ENCODE measurements at places on chromosomes 4 and X.

GRCh38 chr4:21454201-21454600 is 494.4 kb downstream of the KCNIP4 start:
- no peak for DNase-seq

DNA sequence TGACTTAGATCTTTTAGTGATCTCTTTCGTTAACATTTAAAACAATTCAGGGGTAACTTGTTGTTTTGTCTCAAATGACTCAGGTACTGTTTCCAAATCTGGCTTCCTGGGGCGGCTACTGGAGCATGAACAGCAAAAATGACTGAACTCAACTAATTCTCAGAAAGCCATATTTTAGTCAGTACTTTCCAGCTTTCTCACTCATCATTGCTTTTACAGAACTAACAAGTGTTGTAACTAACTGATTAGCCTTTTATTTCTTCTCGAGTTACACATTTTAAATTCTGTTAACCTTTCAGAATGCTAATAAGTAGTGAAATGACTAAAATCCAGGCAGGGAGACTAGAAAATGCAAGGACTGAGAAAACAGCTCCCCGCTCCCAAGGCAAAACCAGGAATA is 55.3 kb downstream of the JADE3 start:
- DNase-seq: no peak

GRCh38 chr4:30725562-30725961 is 5.4 kb downstream of the PCDH7 start:
- DNase-seq: no peak

DNA sequence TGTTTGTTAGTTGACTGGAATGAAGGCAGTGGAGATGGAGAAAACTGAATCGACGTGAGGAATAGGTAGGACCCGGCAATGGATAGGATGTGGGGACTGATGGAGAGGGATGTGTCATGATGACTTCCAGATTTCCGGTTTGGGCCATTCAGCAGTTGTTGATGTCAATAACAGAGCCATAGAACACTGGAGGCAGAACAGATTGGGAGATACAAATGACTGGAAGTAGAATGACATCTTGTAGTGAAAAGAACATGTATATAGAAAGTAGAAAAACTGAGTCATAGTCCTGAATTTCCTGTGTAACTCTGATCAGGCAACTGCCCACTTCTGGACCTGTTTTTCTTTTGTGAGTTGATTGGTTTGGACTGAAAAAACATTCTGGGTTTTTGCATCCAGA is 24.5 kb downstream of the CETN2 start:
- no peak for DNase-seq

- no peak for DNase-seq
Measured at GRCh38 chrX:85569686-85570085, 190.2 kb upstream of the POF1B start.

DNA sequence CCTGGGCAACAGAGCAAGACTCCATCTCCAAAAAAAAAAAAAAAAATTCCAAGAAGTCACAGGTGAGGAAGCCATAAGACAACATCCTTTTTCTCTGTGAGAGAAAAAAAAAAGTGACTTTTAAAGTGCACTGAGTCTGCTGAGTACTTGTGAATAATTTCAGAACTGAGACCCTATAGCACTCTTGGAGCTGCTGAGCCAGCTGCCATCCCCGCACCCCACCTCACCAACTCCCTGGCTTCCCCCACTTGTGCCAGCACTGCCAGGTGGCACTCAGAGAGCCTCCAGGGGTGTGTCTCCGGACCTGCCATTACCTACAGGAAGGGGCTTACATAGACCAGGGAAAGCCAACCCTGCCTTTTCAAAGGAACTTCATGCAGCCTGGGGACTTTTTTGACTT is 39.2 kb upstream of the HS3ST1 start:
- DNase-seq: no peak

- DNase-seq: no peak
Measured at GRCh38 chrX:111608724-111609123, 72.2 kb upstream of the ALG13 start.

GRCh38 chr4:73068491-73069337 is 802 bp downstream of the COX18 start:
- DNase-seq: no peak

GRCh38 chrX:34565981-34566380 is 91.1 kb downstream of the TMEM47 start:
- DNase-seq: no peak

- no peak for DNase-seq
Measured at GRCh38 chr4:24693636-24694035, 101.7 kb upstream of the SOD3 start.

DNA sequence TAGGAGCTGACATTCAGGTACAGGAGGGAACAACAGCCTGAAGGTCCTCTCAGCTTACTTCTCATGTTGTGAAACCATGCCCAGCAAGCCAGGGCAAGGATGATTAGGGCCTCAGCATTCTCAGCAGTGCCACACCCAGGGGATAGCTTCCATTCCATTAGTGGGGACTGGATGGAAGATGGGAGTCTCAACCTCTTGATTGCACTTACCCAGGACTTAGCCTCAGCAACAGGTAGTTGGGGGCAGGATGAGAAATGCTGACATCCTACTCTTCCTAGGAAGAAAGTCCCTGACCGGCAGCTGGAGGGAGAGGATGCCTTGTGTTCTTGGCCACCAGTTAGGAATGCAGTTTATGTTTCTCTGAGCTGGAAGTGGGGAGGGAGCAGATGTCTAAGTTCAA is 8.8 kb upstream of the BEX3 start:
- no peak for DNase-seq

- DNase-seq: no peak
Measured at GRCh38 chr4:137312257-137312656, 220.0 kb downstream of the PCDH18 start.

DNA sequence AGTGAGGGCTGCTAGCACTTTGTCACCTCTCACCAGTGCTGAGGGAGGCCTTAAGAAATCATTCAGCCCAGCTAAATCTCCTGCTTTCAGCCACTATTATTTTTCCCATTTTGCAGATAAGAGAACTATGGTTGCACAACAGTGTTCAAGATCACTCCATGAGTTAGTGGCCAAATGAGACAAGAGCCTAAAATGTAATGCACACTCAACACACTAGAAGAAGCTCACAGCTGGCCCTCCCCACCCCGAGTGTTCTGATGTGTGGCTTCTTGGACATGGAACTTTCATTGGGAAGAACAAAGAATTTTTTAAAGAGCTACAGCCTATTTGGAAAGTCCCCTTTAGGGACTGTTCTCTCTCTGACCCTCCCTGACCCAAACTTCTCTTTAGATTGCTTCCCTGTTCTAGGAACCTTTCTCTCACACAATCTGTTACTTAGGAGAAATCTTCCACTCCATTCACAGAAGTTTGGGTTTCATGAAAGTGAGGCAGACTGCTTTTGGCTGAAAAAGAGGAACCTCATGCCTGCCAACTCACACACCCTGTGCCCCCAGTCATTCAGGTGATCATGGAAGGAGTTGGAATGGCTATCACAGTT is 44.0 kb upstream of the CT47C1 start:
- no peak for DNase-seq

- no peak for DNase-seq
Measured at GRCh38 chr4:102575369-102576129, 74.4 kb downstream of the NFKB1 start.

DNA sequence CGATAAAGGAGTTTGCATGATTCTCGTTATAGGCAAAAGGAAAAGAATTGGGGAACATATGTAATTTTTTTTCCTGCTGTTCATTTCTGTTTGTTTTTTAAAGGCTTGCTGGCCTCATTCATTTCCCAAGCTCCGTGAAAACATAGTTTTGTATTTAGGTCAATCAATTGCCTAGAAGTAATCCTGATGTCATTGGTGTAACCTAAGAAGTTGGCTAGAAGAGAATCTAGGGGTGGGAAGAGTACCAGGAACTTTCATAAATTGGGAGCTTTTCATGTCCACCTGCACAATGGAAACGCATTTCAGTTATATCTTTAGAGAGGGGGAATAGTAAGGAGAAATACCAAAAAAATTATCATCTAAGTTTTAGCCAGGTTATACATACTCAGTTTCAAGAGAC is 3.8 kb downstream of the RAPGEF2 start:
- DNase-seq: no peak

- no peak for DNase-seq
Measured at GRCh38 chrX:72069350-72070160, 62.2 kb downstream of the RTL5 start.

DNA sequence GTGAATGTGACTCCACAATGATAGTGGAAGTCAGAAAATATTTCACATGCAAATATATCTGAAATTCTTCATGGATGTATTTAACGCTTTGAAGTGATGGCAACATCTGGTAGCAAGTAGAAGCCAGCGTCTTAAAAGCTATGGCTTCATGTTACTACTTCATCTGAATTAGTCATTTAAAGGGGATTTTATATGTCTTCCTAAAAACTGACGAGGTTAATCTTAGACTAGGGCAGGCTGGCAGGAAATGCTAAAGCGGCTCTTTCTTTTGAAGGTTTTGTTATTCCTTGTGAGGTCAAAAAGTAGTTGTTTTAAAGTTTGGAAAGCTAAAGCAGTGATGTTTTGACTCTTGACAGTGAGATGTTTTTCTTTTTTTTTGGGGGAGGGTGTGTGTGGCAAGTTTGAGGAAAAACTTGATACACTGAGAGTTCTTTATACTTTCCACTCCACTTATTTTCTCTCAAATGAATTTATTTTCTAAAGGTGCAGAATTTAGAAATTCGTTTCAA is 22.6 kb downstream of the PLS3 start:
- DNase-seq: no peak

DNA sequence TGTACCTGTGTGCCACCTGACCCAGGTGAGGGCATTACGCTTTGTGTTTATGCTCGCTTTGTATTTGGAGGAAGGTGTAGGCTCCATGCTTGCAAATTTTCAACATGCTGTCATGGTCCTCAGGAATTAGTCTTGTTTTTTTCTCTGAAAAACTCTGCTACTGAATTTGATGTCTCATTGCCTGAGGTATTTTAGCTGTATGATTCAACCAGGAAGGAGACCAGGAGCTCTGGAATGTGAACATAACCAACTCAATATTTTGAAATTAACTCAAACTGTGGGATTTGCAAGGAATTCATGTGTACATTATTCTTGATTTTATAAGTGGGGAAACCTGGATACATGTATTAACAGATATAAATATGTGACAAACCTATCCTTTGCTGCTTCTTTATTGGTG is 134.1 kb downstream of the SLC4A4 start:
- no peak for DNase-seq

DNA sequence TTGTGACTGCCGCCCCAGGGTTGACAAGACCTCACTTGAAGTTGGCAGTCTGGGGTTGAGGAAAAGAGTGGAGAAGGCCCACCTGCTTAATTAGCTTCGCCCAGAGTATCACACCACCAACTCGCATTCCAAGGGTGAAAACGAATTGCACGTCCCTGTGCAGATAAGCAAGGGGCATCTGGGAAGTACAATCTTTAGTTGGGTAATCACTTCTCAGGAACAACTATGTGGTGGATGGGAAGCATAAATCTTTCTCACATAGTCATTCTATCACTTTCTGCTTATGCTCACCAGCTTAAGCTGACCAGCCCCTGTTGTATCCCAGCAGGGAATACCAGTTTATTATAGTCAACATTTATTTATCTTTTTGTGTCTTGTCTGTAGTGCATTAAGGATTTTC is 14.3 kb downstream of the SPCS3 start:
- no peak for DNase-seq

GRCh38 chr4:113008716-113009115 is 40.7 kb upstream of the ANK2 start:
- DNase-seq: no peak

DNA sequence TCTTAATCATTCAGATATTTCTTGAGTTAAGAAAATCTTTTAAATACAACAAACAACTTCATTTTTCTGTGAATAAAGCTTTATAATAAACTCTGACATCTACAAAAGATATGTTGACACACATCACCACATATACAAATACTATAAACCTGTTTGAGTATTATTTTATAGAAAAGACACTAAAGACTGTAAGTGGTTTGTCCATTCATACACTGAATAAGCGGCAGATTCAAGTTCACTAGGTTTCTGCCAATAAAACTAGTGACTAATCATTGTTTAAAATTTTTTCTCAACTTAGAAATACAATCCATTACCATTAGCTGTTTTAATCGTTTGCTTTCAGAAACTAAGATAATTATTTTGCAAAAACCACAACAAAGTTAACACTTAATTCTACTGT is 1900.0 kb downstream of the C4orf33 start:
- DNase-seq: no peak

- no peak for DNase-seq
Measured at GRCh38 chr4:1384675-1385372, 21.4 kb downstream of the NKX1-1 start.

GRCh38 chr4:111210595-111210994 is 587.7 kb upstream of the PITX2 start:
- DNase-seq: no peak

GRCh38 chr4:102780476-102781144 is 19.8 kb upstream of the MANBA start:
- no peak for DNase-seq

- no peak for DNase-seq
Measured at GRCh38 chr4:87030755-87031441, 96.1 kb downstream of the AFF1 start.

- DNase-seq: no peak
Measured at GRCh38 chr4:8891646-8892555, 20.3 kb upstream of the HMX1 start.

DNA sequence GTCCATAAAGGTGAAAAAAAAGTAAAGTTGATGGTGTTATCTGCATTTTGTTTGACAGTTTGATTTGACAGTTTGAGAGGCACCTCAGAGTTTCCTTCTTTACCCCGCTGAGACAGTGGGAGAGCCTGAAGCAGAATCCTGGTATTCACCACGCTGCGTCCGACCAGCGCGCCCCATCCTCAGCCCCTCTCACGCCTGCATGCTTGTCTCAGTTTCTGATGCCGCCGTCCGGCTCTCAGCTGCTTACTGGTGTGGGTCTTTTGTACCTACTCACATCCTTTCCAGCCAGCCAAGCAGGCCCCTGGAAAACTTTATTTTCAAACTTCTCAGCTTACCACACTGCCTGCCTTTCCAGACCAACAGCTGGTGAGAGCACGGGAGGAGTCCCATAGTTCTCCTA is 175.2 kb downstream of the DCLK2 start:
- DNase-seq: no peak
